ENCODE measurements at places on chromosomes 3 and 15. TPM values are rescaled to one million over a fixed set of nuclear protein-coding genes. Genes with fewer than 3 reads are reported as not detected.

Gene ST3GAL6
- total RNA-seq = 10.8 TPM

Gene GOLIM4
- 26.9 TPM for total RNA-seq

Gene LSAMP
- not detected for total RNA-seq

Gene BCHE
- 0.08 TPM for total RNA-seq

Gene SOX14
- total RNA-seq = not detected

Gene CEMIP
- 1.1 TPM for total RNA-seq

Gene SLC28A2
- total RNA-seq = not detected

Gene CDHR4
- not detected for total RNA-seq

Gene P2RY1
- 2.0 TPM for total RNA-seq

Gene IL17RD
- total RNA-seq = 1.1 TPM

Gene RAF1
- total RNA-seq = 52.0 TPM

Measured in hair follicular keratinocyte (primary cell).